ENCODE measurements at places on chromosomes 12 and 14. TPM values are rescaled to one million over a fixed set of nuclear protein-coding genes. Genes with fewer than 3 reads are reported as not detected.

- DNase-seq: peak; percentile 36
Observed at GRCh38 chr14:32203928-32204357, 874 bp upstream of the RNU6-8 start.

- no peak for DNase-seq
Observed at GRCh38 chr14:51008446-51008845, 64.2 kb upstream of the PYGL start.

Gene ZDHHC17
- 15.7 TPM for total RNA-seq

GRCh38 chr12:11497995-11498394 lies 102.6 kb upstream of the PRB2 start:
- DNase-seq: no peak

- DNase-seq: no peak
Observed at GRCh38 chr12:51345681-51346080, 798 bp downstream of the CELA1 start.

Gene SIRT4
- 1.3 TPM for total RNA-seq

Gene NUAK1
- total RNA-seq: 3.7 TPM

DNA sequence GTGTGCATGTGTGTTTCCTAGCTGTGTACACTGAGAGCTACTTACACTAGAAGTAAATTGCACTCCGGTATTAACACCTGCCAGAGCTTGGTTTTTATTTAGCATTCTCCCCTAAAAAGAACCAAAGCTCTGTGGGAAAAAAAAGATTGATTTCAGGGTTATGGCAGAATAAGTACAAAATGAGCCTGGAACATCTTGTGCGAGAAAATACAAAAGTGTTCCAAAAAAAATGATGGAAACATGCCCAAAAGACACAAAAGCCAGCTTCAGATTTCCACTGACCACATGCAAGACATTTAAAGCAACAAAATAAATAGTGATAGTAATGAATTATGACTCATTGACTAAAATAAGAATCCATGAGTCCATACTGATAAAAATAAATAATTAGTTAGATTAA lies 188.3 kb downstream of the GXYLT1 start:
- no peak for DNase-seq

- no peak for DNase-seq
Observed at GRCh38 chr12:66304296-66304900, 2.1 kb downstream of the HELB start.

Gene KCNH3
- 0.13 TPM for total RNA-seq

GRCh38 chr12:26275313-26276131 lies 80.1 kb downstream of the SSPN start:
- no peak for DNase-seq

Gene SVOP
- total RNA-seq: 0.15 TPM

GRCh38 chr12:72330301-72330700 lies 58.1 kb downstream of the TRHDE start:
- no peak for DNase-seq

DNA sequence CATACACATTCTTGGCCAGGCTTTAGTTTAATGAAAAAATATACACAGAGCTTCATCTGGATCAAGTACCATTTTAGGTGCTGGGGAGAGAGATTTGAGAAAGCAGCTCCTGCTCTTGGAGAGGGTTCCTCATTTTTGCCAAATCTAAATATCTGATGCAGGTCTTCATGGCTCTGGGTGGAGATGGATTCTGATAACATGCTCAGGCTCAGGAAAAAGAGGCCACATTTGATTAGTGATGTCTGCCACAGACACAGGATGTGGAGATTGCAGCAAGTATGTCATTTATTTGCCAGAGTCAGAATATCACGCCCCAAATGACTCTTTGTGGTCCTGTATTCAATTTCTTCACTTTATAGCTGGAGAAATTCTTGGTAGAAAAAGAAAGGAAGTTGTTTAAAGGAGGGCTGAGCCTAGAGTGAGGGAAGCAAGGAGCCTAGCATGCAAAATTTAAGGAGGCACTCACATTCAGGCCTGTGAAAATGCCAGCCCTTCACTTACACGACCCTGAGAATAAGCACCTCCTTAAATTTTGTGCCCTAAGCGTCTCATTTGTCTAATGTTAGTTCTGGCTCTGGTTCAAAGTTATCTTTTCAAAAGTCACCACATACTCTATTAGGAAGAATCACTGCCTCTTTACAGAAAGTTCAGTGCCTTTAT lies 492.9 kb upstream of the TBX3 start:
- DNase-seq: no peak

Gene OR6C2
- not detected for total RNA-seq

- DNase-seq: peak; percentile 67
Observed at GRCh38 chr14:49621114-49621881, 699 bp downstream of the MGAT2 start.

GRCh38 chr14:80615831-80616230 lies 325.7 kb downstream of the CEP128 start:
- DNase-seq: no peak

Gene NXPH4
- 0.27 TPM for total RNA-seq

DNA sequence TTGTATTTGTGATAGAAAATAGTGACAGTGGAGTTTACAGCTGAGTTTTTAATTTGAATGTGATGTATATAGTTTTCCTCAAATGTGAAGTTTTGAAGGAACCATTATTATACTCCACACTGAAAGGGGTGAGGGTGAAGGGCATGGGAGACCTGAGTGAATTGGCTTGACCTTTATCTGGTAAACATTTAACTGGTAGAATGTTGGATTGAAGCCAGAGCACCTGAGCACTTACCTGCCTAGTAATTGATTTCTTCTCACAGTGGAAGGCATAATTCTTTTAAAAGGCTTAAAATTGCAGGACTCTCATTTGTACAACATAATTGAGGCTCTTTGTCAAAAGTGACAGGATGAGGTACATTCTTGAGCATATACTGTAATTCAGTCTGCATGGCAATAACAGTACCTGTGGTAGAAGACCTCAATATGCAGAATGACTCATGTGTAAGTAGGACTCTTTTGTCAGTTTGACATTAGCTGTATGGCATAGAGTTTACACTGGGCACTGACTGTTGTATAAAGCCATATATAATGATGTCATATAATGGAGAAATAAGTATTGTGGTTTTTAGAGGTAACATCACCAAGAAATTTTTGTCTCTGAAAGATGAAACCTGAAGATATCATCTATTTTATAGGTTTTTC lies 309.6 kb downstream of the TMTC2 start:
- no peak for DNase-seq

DNA sequence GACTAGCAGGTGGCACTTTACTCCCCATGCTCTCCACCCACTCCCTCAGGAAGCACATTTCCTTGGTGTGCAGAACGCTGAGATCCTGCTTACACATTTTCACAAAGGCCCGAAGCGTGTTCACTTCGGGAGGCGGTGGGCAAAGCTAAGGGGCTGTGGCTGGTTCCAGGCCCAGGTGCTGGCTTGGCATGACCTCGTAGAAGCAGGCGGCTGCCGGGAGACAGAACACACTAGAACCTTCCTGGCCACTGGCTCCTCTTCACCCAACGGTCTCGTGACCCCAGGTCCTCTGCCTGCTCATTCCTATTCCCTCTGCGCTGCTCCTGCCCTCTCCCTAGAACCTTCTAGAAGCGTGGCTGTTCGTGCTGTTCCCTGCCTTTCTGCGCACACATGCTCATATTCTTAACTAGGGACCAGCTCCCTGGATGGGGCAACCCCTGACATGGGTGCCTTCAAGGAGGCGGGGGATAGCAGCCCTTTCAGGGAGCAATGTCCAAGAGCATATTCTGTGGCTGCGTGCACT lies 43.3 kb downstream of the ATP23 start:
- no peak for DNase-seq

GRCh38 chr12:49864798-49865090 lies 21.8 kb upstream of the BCDIN3D start:
- DNase-seq: no peak

- no peak for DNase-seq
Observed at GRCh38 chr14:20692116-20692751, 3.7 kb downstream of the ANG start.

GRCh38 chr14:70061108-70061507 lies 127.6 kb downstream of the SLC8A3 start:
- no peak for DNase-seq

- peak; percentile 72 for DNase-seq
Observed at GRCh38 chr12:55847603-55848291, 5.0 kb upstream of the MMP19 start.

DNA sequence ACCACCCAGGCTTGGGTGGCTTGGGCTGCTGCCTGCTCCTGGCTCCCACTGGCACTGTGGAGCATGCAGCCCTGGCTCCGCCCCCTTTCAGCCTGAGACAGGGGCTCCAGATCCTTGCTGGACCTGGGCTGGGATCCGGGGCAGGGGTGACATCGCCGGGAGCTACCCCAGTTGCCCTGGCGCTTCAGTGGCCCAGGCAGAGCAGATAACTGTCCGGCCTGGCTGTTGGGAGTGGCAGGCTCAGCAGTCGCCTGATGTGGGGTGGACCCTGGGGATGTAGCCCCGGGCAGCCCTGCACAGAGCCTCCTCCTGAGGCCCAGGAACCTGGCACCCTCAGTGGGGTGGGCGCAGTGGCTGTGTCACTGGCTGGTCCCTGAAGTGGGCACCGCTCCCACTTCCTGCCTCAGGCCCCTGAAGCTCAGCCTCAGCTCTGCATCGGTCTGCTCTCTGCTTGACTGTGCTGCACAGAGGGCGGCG lies 57.9 kb downstream of the FUT8 start:
- DNase-seq: no peak

- DNase-seq: no peak
Observed at GRCh38 chr14:54739514-54739913, 163.1 kb downstream of the GCH1 start.

GRCh38 chr12:92827836-92828431 lies 101.2 kb downstream of the EEA1 start:
- peak; percentile 40 for DNase-seq

DNA sequence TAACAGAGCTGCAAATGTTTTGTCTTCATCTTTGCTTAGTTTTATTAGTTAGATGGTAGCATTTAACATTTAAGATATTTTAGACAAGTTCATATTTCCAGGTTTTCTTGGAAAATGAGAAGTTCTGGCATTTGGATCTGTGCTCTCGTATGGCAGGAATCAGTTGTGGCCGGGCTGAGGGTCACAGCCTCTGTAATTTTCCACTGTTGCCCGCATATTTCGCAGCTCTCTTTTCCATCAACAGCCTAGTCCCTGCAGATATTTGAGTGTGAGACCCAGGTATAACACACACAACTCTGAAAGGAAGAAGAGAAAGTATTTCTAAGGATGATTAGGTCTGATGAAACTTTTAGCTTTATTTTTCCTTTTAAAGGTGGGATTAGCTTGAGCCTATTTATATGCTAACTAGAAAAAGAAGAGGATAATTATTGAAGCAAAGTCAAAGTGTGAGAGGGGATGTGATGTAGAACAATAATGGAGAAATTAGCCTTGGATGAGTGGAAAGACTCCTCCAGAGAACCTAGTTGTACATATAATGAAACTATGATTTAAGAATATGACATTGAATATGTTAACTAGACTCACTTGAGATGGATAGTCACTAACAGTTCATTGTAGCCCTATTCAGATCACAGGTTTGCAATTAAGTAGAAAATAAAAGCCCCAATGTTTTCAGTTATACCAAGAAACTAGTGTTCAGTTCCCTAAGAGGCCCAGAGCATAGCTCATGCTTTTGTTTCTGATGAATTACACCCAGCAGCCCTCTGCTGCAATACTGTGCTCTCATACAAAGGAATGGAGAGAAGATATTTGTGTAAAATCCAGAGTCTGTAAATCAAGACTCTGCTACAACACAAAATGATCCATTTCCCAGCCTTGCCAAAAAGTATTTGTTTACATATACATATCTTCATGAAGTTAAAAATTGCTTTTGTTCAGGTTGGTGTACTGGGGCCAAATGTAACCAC lies 158.4 kb downstream of the C12orf50 start:
- DNase-seq: no peak

GRCh38 chr14:106487600-106487999 lies 961.2 kb downstream of the TMEM121 start:
- no peak for DNase-seq

- no peak for DNase-seq
Observed at GRCh38 chr14:44609876-44610510, 102.9 kb upstream of the FSCB start.

Gene PLXNC1
- 12.4 TPM for total RNA-seq

Gene FITM1
- 1.5 TPM for total RNA-seq

Gene PTCSC3
- not detected for total RNA-seq

All from colonic mucosa (tissue), 4 donors.